Activated CD4-positive, alpha-beta T cell treated with anti-CD3 and anti-CD28 coated beads, Interleukin-2, amount 50 U/mL, for 48 hours (primary cell): ENCODE measurements at places on chromosomes 12 and 14.

DNA sequence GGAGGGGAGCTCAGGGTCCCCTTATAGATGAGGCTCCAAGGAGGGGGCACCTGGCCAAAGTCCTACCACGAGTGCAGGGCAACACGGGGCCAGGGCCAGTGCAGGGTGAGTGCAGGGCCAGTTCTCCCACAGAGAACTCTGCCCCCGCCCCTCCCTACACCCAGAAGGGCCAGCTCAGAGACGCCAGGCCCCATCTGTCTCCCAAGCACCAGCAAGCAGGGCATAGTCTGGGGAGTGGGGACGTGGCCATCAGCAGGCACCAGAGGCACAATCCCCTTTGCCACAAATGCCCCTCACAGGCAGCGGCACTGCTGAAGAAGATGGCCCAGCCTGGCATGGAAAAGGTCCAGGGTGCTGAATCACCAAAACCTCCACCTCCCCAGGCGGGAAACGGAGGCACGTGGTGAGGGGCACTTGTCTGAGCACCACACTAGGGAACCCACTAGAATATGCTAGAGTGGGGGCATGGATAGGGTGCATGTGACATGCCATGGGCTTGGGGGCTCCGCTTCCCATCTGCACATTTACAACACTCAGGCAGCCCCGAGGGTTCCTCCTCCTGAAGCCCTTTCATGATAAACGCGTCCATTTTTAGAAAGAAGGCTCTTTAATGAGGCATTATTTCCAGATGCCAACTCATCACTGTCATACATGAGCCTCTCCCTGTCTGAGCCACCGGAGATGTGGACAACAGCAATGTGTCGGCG lies 17.8 kb downstream of the CCDC85C start:
- no peak for DNase-seq

GRCh38 chr12:15702276-15702675 lies 86.9 kb downstream of the EPS8 start:
- DNase-seq = no peak

DNA sequence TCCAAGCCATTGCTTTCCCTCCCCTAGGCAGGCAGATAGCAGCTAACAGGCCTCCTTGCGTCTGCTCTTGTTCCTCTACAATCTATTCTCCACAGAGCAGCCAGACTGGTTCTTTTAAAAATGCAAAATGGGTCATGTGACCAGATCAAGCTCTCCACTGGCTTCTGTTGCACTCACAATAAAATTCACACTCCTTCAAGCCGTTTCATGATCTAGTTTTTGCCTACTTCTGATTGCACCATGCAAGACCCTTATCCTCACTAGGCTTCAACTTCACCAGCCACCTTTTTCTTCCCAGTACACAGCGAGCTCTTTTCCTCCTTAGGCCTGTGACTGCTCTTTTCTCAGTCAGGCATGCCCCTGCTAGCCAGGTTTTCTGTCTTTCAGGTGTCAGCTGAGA lies 6.1 kb upstream of the KRAS start:
- no peak for DNase-seq

- DNase-seq = no peak
Observed at GRCh38 chr12:100584256-100584655, 10.8 kb downstream of the GAS2L3 start.

- peak; percentile 48 for DNase-seq
Observed at GRCh38 chr12:76085520-76085868, 1.0 kb upstream of the NAP1L1 start.

DNA sequence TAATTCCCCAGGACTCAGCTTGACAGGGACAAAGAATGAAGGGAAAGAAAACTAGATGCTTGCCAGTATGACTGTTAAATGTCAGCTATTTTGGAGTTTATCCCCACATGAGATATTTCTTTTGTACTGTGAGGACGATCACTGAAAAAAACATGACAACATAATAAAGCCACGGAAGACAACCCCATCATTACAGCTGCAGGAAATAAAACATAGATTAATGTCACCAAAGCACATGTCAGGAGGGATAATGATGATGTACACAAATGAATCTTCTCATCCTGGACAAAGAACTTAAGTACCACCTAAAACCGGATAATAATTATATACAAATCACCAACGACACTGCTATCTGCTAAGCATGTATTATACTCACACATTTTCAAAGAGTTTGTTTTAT lies 84.6 kb upstream of the GRIP1 start:
- DNase-seq = no peak

DNA sequence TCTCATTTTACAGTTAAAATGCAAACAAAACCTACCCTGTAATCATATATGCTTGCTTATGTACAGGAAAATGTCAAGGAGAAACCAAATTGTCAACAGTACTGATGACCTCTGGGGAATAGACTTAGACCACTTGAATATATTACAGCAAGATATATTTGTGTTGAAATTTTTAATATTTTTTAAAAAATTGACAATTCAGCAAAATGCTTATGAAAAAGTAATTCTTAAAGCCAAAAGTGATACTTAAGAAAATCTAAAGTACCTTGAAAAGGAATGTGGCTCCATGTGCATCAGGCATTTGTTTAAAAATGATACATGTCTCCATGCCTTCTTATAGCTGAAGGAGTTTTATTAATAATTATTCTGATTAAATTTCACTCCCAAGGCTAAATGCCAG lies 49.2 kb downstream of the PTPN21 start:
- DNase-seq = no peak

DNA sequence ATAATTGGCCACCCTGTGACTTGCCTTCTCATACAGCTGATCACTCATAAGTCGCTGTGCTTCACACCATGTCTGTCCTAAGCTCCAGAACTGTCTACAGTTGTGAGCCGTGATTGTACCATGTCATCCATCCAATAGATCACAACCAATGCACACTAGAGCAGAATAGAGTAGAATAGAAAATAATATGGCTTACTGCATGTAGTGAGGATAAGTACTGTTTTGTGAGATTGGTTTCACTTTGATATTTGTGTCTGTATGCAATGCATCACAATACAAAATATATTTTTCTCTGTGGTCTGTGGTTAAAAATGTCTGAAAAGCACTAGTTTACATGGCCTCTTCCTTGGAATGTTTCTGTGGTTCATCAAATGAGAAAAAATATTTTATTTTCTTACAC lies 237.6 kb upstream of the PRKD1 start:
- DNase-seq = no peak

DNA sequence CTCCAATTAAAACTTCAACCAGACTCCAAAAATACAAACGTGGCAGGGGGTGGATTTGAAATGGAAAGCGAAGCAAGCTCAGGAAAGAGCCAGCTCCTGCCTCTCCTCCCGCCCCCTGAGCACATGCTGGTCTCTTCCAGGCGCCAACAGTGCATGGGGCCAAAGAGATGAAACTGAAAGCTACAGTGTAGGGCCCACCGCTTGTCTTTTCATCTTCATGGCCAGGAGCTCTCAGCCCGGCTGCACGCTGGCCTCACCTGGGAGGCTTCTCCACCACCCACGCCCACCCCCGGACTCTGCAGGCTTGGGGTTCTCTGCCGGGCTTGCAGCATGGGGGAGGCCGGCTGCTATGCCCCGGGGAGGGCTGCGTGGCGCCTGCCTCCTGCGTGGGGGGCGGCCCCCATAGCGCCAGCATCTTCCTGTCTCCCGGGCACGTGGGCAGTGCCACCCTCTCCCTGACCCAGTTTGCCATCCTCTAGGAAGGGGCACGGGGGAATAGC lies 2.0 kb downstream of the RIMBP2 start:
- no peak for DNase-seq

DNA sequence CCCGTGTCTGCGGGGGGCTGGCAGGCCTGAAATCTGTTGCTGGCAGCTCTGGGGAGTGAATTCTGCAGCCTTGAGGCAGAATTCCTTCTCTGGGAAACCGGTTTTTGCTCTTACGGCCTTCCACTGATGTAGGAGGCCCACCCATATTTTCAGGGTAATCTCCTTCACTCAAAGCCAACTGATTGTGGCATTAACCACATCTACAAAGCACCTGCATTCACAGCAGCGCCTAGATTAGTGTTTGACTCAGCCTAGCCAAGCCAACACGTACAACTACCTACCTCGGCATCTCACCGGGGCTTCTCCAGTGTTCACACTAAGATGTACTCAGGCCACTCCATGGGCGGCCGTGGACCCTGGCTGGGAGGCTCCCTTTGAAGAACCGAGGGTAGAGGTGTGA lies 15.8 kb downstream of the C12orf43 start:
- no peak for DNase-seq

- DNase-seq = no peak
Observed at GRCh38 chr12:109873653-109874052, 6.7 kb downstream of the GLTP start.

- DNase-seq = no peak
Observed at GRCh38 chr14:93683226-93683625, 105.1 kb downstream of the PRIMA1 start.
